ENCODE measurements at places on chromosomes 16 and 17.

- DNase-seq: no peak
Measured at GRCh38 chr16:61042737-61043136, 993.5 kb downstream of the CDH8 start.

DNA sequence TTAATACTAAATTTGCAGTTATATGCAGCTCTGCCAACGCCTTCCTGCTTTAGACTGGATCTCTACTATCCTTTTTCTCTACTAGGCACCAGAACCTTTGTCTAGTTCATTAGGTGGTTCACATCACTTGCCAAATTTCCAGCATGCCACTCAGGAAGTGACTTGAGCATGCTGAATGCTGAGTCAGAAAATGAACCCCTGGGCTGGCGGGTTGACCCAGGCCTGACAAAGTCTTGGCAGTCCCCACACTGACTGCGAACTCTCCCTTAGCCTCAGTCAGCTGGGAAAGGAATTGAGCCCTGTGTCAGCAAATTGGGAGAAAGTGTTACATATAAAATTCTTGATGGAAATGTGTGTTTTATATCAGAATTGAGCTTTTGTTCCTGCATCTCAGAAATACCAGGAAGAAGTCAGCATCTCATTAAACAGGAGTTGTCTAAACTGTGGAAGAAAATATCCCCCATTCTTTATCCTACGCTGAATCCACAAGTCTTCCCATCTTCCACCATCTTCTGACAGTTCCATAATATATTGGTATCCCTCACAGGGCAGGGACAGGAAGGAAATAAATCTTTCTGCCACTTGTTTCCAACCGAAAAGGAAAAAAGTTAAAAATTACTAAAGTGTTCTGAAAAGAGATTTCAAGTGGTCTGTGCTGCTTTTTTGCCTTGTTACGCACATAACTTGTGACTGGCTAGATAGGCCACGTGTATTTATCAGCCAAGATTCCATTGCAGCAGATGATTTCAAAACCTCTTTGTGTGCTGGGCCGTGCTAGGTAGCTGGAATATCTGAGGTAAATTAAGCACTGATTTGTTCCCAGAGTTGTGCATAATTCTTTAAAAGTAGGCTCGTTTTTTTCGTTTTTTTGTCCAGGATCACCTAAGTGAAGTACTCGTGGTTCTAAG lies 16.7 kb upstream of the SLC12A3 start:
- DNase-seq: no peak

- no peak for DNase-seq
Measured at GRCh38 chr17:78146881-78147280, 696 bp downstream of the C17orf99 start.

- no peak for DNase-seq
Measured at GRCh38 chr17:72852277-72852938, 240.1 kb downstream of the SLC39A11 start.

GRCh38 chr16:78673884-78674283 lies 574.4 kb downstream of the WWOX start:
- no peak for DNase-seq

DNA sequence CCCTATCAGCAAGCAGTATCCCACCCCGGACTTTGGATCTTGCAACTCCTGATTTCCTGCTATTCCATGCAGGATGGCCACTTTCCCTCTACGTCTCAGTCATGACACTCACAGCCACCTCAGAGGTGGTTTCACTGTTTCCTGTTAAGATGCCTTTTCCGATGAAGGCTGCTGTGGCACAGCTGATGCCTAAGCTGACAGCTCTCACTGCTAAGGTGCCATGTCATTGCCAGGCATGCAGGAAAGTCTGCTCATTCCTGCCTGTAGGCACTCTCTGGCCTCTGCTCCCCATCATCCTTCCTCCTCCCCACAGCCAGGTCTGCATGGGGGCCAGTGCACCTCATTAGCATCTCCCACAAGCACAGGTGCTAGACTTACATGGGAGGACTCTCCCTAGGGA lies 173.0 kb downstream of the CBLN1 start:
- no peak for DNase-seq

GRCh38 chr17:66481271-66481670 lies 178.9 kb downstream of the PRKCA start:
- no peak for DNase-seq

GRCh38 chr17:32529604-32530003 lies 42.8 kb downstream of the CDK5R1 start:
- DNase-seq: no peak

DNA sequence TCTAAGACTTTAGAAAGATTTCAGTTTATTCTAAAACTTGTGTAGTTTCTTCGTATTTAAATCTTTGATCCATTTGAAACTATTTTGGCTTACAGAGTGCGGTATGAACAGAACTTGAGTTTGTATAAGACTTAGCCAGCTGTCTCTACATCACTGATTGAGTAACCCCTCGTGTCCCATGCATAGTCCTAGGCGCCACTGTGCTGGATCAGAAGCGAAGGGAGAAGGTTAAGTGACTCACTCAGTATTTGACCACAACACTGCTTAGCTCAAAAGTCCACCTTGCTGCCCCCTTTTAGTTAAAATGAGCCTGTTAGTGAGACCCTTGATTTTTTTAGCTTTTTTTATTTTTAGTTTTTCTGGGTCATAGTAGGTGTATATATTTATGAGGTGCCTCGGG lies 28.4 kb downstream of the CD300LB start:
- DNase-seq: no peak

GRCh38 chr16:84278968-84279367 lies 15.7 kb upstream of the WFDC1 start:
- DNase-seq: no peak

DNA sequence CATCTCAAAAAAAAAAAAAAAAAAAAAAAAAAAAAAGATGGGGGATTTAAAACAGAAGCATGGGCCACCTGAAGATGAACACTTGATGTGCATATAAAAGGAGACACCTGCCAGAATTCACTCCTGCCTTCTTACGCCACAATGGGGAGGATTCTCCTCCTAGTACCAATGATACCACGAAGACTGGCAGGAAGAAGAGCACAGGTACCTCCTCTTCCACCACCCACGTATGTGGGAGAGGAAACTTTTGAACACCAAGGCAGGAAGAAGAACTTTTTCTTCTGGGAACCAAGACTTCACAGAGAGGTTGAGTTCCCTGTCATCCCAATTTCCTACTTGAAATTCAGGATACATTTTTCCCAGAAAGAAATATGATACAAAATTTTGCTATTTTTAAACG lies 2.7 kb upstream of the MAP2K6 start:
- no peak for DNase-seq

DNA sequence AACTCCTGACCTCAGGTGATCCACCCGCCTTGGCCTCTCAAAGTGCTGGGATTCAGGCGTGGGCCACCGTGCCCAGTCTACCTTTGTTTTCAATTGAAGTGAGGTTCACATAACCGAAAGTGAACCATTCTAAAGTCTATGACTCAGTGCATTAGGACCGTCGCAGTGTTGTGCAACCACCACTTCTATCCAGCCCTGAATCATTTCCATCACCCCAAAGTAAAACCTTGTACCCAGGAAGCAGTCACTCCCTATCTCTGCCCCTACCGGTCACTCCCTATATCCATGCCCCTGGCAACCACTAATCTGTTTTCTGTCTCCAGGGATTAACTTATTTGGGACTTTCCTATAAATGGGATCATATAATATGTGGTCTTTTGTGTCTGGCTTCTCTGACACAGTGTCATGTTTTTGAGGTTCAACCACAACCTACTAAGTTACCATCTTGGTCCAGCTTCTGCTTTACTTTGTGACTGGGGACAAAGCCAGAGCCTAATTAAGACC lies 28.3 kb upstream of the CDC42EP4 start:
- no peak for DNase-seq

DNA sequence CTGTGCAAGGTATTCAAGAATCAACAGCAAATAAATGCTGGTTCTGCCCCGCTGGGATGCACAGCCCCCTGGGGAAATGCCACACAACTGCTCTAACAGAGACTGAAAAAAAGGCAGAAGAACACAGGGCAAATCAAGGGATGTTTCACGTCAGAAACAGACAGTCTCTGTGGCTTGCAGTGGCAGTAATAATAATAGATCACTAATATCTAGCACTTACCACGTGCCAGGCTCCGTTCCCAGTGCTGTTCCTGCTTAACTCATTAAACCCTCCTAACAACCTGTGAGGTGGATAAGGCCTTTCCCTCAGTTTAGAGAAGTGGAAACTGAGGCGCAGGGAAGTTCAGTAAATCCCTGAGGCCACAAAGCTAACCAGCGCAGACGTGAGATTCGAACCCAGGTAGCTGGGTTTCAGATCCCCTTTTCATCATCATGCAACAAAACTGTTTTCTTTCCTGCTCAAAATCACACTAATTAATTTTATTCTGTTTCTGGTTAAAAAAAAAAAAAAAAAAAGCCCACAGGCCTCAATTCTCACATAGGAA lies 36.7 kb downstream of the ARHGAP17 start:
- no peak for DNase-seq

- DNase-seq: peak; percentile 20
Measured at GRCh38 chr16:15874745-15875314, 13.6 kb downstream of the CEP20 start.

DNA sequence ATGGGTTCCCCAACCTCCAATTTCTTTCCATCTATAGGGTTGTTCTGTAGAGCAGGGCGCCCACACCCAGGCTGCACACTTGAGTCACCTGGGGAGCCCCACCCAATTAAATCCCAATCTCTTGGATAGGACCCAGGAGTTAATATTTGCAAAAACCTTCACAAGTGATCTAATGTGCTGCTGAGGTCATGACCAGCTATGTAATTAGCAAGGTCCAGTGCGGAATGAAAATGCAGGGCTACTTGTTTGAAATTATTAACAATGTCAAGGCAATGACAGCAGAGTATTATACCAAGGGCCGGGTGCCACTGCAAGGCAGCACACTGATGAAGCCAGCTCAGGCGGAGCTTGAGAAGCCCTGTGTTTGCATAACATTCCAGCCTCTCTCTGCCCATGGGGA lies 302.7 kb downstream of the MAF start:
- DNase-seq: no peak

- DNase-seq: no peak
Measured at GRCh38 chr17:73575470-73576221, 68.6 kb downstream of the SDK2 start.

GRCh38 chr16:50266337-50267091 lies at the start of gene ADCY7:
ADCY7 (plus strand) TSS chr16:50266551; CDS start chr16:50288180, 21,629 bp downstream.
- peak; percentile 74 for DNase-seq

DNA sequence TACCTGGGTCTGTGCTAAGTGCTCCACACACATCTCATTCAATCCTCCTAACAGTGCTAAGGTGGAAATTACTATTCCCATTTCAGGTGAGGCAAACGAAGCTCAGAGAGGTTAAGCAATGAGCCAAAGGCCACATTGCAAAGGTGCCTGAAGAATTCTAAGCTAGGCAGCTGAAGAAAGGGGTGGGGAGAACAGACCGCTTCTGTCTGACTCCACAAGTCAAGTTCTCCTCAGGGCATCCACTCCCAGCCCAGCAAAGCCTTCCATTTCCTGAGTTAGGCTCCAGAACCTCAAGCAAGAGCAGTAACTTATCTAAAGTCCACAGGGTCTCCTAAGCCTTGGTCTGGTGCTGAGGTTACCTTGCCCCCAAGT lies 27.0 kb upstream of the MRPS23 start:
- no peak for DNase-seq

GRCh38 chr17:4862720-4863119 lies 29.6 kb downstream of the MINK1 start:
- no peak for DNase-seq

GRCh38 chr17:42457107-42457792 lies 1.4 kb upstream of the ATP6V0A1 start:
- no peak for DNase-seq

DNA sequence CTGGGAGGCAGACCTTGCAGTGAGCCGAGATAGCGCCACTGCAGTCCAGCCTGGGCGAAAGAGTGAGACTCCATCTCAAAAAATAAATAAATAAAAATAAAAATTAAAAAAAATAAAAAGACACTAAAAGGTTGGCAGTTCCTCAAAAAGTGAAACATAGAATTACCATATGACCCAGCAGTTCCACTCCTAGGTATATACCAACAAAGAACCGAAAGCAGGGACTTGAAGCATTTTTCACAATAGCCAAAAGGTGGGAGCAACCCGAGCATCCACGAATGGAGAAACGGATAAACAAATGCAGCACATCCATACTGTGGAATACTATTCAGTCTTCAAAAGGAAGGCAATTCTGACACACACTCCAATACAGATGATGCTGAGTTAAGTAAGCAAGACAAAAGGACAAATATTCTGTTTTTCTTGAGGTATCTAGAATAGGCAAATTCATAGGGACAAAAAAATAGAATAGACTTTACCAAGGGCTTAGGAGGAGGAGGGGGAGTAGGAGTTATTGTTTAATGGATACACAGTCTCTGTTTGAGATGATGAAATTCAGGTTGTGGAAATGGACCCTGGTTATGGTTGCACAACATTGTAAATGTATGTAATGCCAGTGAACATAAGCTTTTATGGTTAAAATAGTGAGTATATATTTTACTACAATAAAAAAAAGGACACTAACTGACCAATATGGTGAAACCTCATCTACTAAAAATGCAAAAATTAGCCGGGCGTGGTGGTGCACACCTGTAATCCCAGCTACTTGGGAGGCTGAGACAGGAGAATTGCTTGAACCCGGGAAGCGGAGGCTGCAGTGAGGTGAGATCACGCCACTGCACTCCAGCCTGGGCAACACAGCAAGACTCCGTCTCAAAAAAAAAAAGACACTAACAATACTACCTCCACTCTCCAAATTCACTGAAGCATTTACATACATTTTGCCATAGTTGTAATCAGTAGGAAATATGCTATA lies 27.0 kb upstream of the SLC35B1 start:
- DNase-seq: no peak

DNA sequence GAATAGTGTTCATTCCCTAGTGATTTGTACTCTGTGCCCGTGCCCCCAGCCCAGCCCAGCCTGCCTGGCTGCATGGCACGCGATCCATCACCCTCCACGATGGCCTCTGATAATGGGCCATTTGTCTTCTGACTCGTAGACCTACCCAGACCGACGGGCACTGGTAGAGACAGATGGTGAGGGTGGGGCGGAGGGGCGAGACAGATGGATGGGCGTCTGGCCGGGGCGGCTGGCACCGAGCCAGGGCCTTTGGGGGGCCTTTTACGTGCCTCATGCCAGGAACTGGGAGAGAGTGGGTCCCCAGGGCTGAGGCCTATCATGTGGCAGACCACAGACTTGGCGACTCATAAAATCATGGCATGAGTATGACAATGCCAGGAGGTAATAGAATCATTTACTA lies 25.4 kb downstream of the CRHR1 start:
- no peak for DNase-seq

DNA sequence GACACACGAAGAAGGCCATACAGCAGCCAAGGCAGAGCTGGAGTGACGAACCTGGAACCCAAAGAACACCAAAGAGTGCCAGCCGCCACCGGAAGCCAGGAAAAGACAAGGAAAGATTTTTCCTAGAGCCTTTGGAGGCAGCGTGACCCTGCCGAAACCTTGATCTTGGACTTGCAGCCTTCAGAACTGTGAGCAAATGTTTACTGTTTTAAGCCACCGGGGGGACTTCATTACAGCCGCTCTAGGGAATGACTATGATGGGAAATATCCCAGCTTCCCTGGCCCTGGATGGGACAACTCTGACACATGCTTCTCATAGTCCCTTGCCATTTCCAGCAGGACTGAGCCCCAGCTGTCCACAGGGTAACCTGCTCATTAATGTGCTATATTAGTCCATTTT lies 270.6 kb downstream of the HAPSTR1 start:
- DNase-seq: no peak

All from heart right ventricle (tissue), 16 donors.